ENCODE measurements at places on chromosomes 5 and 9. TPM values are rescaled to one million over a fixed set of nuclear protein-coding genes. Genes with fewer than 3 reads are reported as not detected.

ADCY2 gene
- 21.7 TPM for total RNA-seq

DNA sequence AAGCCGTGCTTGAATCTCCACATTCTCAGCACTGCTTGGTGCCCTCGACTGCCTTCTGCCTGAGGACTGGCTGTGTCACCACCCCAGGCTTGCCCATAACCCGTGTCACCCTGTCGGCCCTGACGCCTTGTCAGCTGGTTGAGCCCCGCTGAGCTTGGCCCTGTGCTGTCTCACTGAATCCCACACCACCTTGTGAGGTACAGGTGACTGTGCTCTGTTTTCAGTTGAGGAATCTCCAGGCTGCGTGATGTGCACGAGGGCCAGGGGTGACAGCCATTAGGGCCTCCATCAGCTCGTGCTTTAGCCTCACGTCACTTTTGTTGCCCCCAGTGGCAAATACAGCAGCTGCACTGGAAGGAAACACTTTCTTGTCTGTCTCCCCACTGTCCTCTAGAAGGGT lies 90.7 kb downstream of the CACNA1B start:
- no peak for DNase-seq

- no peak for DNase-seq
Measured at GRCh38 chr9:93949073-93949693, 6.0 kb downstream of the BARX1 start.

- DNase-seq, result peak; percentile 34
Measured at GRCh38 chr9:95363051-95363841, 45.7 kb upstream of the FANCC start.

SEMA5A gene
- total RNA-seq, result 27.5 TPM

GRCh38 chr5:177124486-177124991 lies 9.0 kb upstream of the NSD1 start:
- no peak for DNase-seq

DNA sequence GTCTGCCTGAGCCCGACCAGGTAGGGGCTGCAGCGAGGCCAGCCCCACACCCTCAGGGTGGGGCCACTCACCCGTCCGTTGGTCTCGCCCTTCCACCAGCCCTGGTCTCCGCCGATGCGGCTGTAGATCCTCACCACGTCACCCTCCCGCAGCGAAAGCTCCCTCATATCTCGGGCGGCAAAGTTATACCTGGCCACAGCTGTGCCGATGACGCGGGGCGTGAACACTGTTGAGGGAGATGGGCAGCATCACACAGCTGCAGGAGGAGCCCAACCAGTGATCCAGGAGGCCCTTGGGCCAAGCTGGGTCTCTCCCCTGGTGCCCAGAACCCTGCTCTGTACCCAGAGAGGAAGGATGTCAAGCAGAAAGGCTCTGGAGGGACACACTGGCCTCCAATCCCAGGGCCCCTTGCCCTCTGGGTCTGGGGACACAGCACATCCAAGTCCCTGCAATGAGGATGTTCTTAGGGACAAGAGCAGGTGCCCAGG lies 30.3 kb upstream of the SARDH start:
- no peak for DNase-seq

LRRC19 gene
- total RNA-seq, result not detected

- no peak for DNase-seq
Measured at GRCh38 chr5:147520450-147520849, 10.6 kb upstream of the DPYSL3 start.

OR1L8 gene
- 0.36 TPM for total RNA-seq

DNA sequence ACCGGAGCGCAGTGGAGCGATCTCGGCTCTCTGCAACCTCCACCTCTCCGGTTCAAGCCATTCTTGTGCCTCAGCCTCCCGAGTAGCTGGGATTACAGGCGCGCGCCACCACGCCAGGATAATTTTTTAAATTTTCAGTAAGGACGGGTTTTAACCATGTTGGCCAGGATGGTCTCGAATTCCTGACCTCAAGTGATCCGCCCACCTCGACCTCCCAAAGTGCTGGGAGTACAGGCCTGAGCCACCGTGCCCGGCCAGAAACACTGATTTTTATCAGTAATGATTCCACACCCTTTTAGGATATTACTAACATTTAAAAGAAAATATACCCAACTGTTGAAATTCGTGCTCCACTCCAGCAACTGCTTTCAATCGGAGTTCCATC lies 464 bp upstream of the FAM151B start:
- DNase-seq, result no peak

COL5A1 gene
- 27.7 TPM for total RNA-seq

- no peak for DNase-seq
Measured at GRCh38 chr9:135290566-135290965, 189.0 kb upstream of the PPP1R26 start.

GRCh38 chr5:114355086-114355830 lies 6.6 kb upstream of the KCNN2 start:
- DNase-seq, result no peak

FGFR4 gene
- total RNA-seq, result 4.5 TPM

- DNase-seq, result no peak
Measured at GRCh38 chr5:2015124-2015848, 132.6 kb upstream of the IRX4 start.

- no peak for DNase-seq
Measured at GRCh38 chr5:181194489-181195248, 10.3 kb downstream of the TRIM7 start.

GRCh38 chr5:172567843-172568242 lies 73.2 kb upstream of the NEURL1B start:
- no peak for DNase-seq

GLRA1 gene
- total RNA-seq, result 3.6 TPM

DNA sequence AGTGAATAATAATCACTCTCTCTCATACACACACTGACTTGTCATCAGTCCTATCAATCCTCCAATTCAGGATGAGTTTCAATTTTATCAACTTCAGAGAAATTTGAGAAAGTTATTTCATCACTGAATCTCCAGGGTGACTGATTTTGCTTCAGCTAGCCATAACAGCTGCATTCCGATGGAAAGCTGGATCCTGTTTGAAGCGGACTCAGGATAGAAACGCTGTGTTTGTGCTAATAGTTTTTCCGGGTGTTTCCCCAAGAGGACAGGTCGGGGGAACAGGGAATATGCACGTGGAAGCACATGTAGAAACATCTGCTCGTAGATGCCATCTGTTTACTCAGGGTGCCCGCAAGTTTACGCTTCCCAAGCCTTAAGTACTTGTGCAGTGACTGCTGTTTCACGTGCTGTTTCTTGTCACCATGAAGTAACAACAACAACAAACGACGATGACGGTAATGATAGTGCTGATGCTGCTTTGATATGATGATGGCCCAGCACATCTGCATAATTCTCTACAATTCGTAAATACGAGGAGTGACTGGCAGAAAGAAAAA lies 263.7 kb upstream of the DAPK1 start:
- no peak for DNase-seq

S1PR3 gene
- total RNA-seq, result 13.2 TPM

DNA sequence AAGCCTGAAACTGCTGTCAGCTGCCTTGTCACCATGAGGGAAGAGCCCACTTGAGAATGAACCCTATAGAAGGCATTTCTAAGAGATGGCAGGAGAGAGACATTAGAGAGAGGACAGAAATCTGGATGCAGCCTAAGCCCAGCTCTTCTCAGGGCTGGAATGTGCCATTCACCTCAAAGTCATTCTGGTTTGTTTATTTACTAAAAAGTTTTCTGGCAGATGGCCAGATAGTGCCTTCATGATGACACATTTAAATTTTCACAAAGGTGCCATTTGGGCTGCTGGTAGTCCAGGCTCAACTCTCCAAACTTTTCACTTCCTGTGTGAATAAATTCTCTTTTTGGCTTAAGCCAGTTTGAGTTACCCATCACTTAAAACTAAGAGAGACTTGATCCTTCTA lies 144.6 kb upstream of the ZNF366 start:
- DNase-seq, result no peak

- DNase-seq, result no peak
Measured at GRCh38 chr9:130995086-130996011, 13.6 kb upstream of the LAMC3 start.

TCF7 gene
- total RNA-seq, result 1.5 TPM

DNA sequence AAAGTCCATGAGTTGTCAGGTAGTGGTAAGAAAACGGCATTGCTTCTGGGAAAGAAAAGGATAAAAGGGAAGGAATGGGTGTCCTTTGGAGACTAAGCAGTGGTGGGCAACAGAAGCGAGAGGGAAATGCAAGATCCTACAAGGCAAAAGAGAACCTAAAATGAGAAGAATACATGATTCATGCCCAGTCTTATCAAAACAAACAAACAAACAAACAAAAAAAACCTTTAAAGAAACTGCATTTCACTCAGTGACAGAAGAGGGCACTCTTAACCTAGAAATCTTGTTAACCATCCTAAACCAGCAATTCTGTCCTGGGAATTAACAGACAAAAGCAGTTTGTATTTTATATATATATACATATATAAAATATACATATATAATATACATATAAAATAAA lies 88.5 kb downstream of the SUSD1 start:
- DNase-seq, result peak; percentile 53

DNA sequence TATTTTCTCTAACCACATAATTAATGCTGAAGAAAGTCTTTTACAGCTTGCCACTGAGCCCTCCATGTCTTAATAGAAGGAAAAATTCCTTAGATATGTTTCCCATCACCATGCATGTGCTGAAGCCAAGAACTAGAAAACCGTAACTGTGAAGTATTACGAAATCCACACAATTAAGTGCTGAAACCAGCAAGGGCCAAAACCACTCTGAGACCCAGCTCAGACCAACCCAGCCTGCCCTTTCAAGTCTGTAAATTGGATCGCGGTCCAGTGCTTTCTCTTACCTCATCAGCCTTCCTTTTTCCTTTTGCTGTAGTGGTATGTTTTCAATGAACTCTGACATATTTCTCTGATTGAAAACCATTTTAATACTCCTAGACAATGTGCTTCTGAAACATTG lies 26.3 kb downstream of the SEMA5A start:
- no peak for DNase-seq

- no peak for DNase-seq
Measured at GRCh38 chr5:154039458-154039829, 677 bp downstream of the MFAP3 start.

DNA sequence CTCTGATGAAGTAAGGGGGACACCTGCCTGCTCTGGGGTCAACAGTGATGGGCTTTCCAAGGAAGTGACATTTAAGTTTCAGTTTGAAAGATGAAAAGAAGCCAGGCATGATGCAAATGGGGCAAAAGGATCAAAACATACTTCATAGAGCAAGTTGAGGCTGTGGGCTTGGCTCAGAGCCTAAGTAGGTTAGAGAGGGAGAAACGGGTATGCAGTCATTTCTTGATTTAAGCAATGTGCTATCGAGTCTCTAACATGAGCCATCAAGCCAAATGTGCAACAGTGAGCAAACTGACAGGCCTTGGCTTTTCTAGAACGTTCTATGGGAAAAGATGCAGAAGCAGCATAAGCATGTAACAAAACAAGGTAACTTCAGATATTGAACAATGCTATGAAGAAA lies 80.6 kb downstream of the ADRB2 start:
- DNase-seq, result no peak

GRCh38 chr5:174139623-174140022 lies 94.1 kb downstream of the NSG2 start:
- DNase-seq, result peak; percentile 23

DNA sequence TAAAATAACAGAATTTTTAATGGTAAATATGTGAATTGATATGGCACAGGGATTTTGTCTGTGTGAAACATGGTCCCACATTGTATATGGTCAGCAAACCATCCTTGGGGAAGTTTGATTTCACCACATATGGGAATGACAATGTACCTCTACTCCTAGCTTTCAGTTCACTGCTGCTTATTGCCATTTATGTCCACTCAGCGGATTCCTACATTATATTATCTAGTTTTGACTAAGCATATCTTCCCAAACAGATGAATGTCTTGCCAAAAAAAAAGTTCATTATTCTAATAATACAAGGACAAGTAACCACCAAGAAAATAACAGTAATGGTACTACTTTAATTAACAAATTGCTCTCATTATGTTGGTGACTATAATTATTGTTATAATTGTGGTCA lies 1521.6 kb downstream of the MAT2B start:
- no peak for DNase-seq

GRCh38 chr9:97807681-97808080 lies 45.3 kb upstream of the FOXE1 start:
- DNase-seq, result no peak

DNA sequence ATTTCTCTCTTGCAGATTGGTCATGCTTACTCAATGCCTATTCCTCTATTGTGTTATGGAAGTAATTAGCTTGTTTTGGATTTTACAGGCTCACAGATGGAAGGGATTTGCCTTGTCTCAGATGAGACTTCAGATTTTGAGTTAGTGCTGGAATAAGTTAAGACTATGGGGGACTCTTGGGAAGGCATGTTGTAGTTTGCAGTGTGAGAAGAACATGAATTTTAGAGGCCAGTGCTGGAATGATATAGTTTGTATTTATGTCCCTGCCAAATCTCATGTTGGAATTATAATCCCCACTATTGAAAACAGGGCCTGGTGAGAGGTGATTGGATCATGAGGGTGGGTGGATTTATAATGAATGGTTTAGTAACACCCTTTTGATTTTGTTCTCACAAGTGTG lies 6.1 kb upstream of the TUSC1 start:
- DNase-seq, result no peak

DNA sequence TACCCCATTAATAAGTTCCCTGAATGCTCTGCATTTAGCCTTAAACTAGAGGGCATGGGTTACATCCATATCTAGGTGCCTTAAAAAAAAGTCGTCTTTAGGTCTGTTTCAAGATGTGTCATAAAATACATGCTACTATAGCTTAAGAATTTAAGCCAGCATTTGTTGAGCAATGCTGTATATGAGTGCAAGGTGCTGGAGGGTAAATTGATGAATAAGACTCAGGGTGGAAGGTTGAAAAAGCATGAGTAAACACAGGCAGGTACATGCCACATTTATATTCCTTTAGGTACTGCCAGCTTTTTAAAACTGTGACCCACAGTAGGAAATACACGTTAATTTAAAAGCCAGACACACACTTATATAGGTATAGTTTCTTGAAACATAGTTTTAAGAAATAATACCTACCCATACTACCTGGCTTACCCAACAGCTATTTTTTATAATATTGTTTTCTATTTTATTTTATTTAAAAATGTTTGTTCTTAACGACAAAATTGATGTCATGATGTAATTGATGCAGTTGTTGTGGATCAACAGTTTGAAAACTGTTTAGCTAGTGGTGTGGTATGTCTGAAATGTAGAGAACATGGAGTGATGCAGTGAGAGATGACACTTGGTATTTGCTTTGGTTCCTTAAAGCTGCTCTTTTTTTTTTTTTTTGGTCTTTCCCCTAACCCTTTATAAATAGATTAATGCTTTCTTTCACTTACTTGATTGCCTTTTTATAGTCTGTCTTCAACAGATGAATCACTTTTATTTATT lies 3.9 kb downstream of the HMGCR start:
- no peak for DNase-seq

DNA sequence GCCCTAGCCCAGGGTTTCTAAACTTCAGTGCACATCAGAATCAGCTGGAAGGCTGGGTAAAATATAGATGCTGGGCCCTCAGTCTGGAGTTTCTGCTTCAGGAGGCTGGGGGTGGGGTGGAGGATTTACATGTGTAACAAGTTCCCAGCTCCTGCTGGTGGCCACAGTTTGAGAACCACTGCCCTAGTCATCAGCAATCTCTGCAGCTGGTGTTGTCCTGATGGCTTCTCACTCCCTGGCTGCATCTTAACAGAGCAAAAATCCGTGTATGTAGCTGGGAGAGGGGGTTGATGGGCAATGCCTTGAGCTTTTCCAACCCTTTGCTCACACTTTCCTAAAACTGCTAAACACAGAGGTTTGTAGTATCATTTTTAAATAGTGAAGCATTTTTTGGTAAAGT lies 186.0 kb upstream of the KLF9 start:
- DNase-seq, result no peak

GRCh38 chr9:22045423-22045822 lies 36.3 kb upstream of the CDKN2B start:
- no peak for DNase-seq

CD74 gene
- 11.3 TPM for total RNA-seq

- DNase-seq, result no peak
Measured at GRCh38 chr5:93247105-93247504, 333.9 kb downstream of the NR2F1-AS1 start.

Measured in cerebellum (tissue), 4 donors.